ENCODE measurements at places on chromosomes 4 and X. TPM values are rescaled to one million over a fixed set of nuclear protein-coding genes. Genes with fewer than 3 reads are reported as not detected.

Gene TMEM47
- not detected for total RNA-seq

DNA sequence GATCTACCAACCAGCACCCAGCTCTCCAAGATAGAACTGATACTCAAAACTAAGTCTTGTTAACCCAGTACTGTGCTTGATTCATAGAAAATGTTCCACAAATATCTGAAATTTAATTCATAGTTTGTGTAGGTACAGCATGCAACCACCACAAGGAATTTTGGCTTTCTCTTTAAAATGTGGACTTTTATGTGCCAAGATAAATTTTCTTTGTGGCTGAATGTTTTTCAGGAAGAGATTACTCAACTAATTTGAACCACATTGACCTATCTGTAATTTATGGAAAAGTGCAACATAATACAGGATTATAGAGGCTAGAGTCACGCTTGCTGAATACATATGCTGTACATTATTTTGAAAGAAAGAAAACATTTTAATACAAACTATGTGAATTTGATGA lies 730.8 kb downstream of the IL1RAPL1 start:
- H3K4me3 ChIP-seq: no peak overlapping the region
- H3K27ac ChIP-seq: no peak overlapping the region
- no peaks in the 10 kb centered on the region for H3K4me1 ChIP-seq

GRCh38 chrX:135411893-135412292 lies 9.9 kb upstream of the SMIM10L2A start:
- H3K4me1 ChIP-seq: no peaks in the 10 kb centered on the region
- no peak overlapping the region for H3K4me3 ChIP-seq
- no peaks in the 10 kb centered on the region for H3K36me3 ChIP-seq
- no peak for DNase-seq
- no peak overlapping the region for H3K27ac ChIP-seq

GRCh38 chrX:78129714-78130113 lies 9.7 kb downstream of the TAF9B start:
- no peaks in the 10 kb centered on the region for H3K27me3 ChIP-seq
- H3K27ac ChIP-seq: no peak overlapping the region
- no peaks in the 10 kb centered on the region for H3K4me1 ChIP-seq
- H3K4me3 ChIP-seq: no peak overlapping the region
- no peak for DNase-seq
- peaks cover 14% of the 10 kb centered on the region for H3K36me3 ChIP-seq

- no peaks in the 10 kb centered on the region for H3K36me3 ChIP-seq
- no peak overlapping the region for H3K27ac ChIP-seq
- DNase-seq: peak; percentile 3
- H3K4me1 ChIP-seq: no peaks in the 10 kb centered on the region
Measured at GRCh38 chr4:145719752-145720624, 40.0 kb downstream of the C4orf51 start.

Gene CCDC160
- not detected for total RNA-seq

DNA sequence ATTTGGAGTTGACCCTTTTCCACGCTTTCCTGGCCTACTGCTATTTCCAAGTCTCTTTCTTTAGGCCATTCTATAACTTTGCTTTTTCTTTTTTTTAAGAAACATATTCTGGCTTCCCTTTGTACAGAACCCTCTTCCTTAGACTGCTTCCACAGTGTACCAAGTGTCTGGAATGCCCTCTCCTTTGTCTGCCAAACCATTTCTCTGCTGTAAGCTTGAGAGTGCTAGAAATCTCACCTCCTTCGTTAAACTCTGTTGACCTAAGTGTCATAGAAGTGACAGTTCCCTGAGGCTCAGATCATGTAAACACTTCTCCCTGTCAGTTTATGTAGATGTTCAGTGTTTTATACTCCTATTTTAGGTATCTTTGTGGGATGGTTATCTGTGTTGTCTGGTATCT lies 108.4 kb downstream of the EDA start:
- no peak for DNase-seq
- H3K27ac ChIP-seq: no peak overlapping the region
- H3K4me1 ChIP-seq: no peaks in the 10 kb centered on the region
- no peak overlapping the region for H3K4me3 ChIP-seq
- H3K36me3 ChIP-seq: no peaks in the 10 kb centered on the region

Gene MMRN1
- total RNA-seq: not detected

DNA sequence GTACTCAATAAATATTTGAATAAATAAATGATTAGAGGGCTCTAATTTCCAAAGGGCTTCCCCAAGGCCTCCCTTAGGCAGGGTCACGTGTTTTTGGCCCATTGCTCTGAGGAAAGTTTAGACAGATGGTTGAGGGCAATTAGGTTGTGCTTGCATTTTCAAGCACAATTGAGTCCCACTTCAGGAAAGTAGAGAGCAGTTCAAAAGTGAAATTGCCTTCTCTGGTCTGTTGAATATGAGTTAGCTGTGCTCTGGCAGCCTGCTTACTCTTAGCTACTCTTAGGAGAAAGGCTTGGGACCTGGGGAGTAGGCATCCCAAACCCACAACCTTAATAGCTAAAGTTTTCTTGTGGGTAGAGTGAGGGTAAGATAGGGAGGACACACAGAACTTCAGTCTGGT lies 9.0 kb upstream of the DRP2 start:
- no peaks in the 10 kb centered on the region for H3K36me3 ChIP-seq
- no peaks in the 10 kb centered on the region for H3K27me3 ChIP-seq
- no peak for DNase-seq
- no peak overlapping the region for H3K4me3 ChIP-seq

Gene ADH1C
- not detected for total RNA-seq

DNA sequence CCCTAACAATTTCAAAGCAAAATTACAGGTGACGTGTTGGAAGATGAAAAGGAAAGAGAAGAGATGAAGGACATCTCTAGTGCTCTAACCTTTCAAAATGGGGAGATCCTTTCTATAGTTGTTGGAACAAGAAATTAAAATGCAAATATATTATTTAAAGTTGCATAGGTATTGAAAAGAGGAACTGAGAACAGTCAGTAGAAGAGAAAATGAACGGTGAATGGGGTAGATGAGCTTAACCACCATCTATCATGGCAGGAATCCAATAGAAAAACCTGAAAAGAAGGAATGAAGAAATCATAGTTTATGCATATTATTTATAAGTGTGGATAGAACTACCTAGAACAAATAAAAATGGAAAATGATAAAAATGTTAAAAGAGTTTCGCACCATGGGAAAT lies 42.0 kb downstream of the ANXA5 start:
- H3K27me3 ChIP-seq: no peaks in the 10 kb centered on the region
- no peak for DNase-seq
- H3K4me3 ChIP-seq: no peak overlapping the region

DNA sequence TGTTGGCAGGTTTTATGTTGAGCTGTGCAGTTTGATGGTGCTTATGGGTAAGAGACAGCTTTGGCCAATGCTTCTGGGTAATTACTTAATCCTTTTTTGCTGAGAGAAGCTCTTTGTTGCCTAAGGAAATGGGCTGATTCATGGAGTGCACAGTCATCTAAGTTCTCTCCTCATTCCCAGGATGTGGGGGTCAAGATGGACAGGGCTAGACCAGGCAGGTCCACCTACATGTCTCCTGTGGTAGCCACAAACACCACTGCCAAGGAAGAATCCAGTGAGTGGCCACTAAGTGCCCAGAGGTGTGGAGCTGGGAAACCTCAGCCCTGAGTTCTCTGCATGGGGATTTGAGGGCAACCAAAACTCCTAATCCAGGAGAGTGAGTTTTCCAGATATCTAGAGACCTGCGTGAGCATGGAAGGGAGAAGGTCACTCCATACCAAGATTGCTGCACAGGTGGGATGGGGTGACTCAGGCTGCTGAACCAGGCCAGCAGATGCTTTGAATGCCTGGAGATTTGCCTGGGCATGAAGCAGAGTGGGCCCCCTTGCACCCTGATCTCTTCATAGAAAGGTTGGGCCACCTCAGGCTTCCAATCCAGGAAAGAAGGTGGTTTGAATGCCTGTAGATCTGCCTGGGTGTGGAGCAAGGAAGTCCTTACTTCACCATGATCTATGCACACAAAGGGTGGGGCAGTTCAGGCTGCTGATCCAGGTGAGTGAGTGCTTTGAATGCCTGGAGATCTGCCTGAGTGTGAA lies 234.8 kb upstream of the GNPDA2 start:
- H3K27me3 ChIP-seq: no peaks in the 10 kb centered on the region
- H3K36me3 ChIP-seq: no peaks in the 10 kb centered on the region
- H3K4me3 ChIP-seq: no peak overlapping the region
- DNase-seq: no peak
- H3K27ac ChIP-seq: no peak overlapping the region

GRCh38 chr4:147789596-147789995 lies 57.7 kb downstream of the ARHGAP10 start:
- H3K36me3 ChIP-seq: no peaks in the 10 kb centered on the region
- H3K27ac ChIP-seq: no peak overlapping the region
- no peak for DNase-seq
- no peaks in the 10 kb centered on the region for H3K27me3 ChIP-seq

DNA sequence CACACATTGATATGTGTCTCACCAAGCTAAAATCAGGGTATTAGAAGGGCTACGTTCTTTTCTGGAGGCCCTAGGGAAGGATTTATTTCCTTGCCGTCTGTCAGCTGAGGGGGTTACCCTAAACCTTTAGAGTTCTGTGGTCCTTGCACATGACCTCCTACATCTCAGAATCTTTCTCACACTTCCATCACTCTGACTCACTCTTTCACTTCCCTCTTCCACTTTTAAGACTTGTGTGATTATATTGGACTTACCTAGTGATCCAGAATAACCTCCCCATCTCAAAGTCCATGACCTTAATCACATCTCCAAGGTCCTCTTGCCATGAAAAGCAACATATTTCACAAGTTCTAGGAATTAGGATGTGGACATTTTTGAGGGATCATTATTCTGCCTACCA lies 53.6 kb upstream of the FUNDC1 start:
- no peak overlapping the region for H3K4me3 ChIP-seq
- no peak for DNase-seq
- H3K27ac ChIP-seq: no peak overlapping the region
- no peaks in the 10 kb centered on the region for H3K4me1 ChIP-seq

GRCh38 chr4:138063581-138063980 lies 178.6 kb downstream of the SLC7A11 start:
- no peak overlapping the region for H3K4me3 ChIP-seq
- H3K4me1 ChIP-seq: no peaks in the 10 kb centered on the region
- no peak overlapping the region for H3K27ac ChIP-seq
- no peaks in the 10 kb centered on the region for H3K36me3 ChIP-seq

GRCh38 chr4:16000708-16001483 lies 37.9 kb upstream of the FGFBP2 start:
- no peak overlapping the region for H3K4me3 ChIP-seq
- no peaks in the 10 kb centered on the region for H3K4me1 ChIP-seq
- no peaks in the 10 kb centered on the region for H3K36me3 ChIP-seq
- H3K27ac ChIP-seq: no peak overlapping the region
- H3K27me3 ChIP-seq: peaks cover 6% of the 10 kb centered on the region

DNA sequence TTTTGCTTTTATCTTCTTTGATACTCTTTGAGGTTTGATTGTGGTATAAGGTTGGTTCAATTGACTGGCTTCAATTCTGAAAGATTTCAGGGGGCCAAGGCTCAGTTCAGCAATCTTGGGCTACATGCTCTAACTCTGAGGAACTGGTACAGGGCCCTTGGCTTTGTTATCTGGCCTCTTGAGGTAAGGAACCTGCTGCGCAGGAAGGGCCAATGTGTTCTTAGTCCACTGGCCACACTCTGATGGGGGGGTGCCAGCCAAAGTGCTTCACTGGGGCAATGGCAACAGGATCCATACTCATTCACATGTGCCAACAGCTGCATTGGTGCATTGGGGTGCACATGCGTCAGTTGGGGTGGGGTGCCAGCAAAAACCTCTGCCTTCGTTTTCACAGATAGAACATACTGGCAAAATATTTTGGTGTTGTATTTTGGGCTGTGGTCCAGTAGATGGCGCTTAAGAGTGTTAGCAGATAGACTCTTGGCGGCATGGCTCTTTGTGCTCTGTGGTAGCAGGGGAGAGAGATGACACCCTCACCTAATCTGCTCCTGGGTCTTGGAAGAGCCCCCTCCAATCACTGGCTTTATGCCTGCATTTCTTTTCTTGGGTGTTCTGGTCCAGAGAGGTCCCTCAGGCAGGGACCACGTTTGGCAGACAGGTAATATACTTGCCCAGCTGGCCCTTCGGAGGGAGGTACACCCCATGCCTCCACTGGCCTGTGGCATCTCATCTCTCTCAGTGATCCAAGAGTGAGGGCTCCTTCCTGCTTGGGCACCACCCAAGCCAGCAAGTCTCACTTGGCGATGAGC lies 42.9 kb downstream of the NDST3 start:
- H3K27ac ChIP-seq: no peak overlapping the region
- no peaks in the 10 kb centered on the region for H3K27me3 ChIP-seq
- H3K4me1 ChIP-seq: no peaks in the 10 kb centered on the region
- H3K4me3 ChIP-seq: no peak overlapping the region

Gene PGAM4
- total RNA-seq: 0.85 TPM

- no peak overlapping the region for H3K4me3 ChIP-seq
- no peak for DNase-seq
- no peaks in the 10 kb centered on the region for H3K27me3 ChIP-seq
- H3K36me3 ChIP-seq: no peaks in the 10 kb centered on the region
- H3K27ac ChIP-seq: no peak overlapping the region
Measured at GRCh38 chrX:111671668-111672067, 9.3 kb upstream of the ALG13 start.

Gene PSAPL1
- not detected for total RNA-seq

DNA sequence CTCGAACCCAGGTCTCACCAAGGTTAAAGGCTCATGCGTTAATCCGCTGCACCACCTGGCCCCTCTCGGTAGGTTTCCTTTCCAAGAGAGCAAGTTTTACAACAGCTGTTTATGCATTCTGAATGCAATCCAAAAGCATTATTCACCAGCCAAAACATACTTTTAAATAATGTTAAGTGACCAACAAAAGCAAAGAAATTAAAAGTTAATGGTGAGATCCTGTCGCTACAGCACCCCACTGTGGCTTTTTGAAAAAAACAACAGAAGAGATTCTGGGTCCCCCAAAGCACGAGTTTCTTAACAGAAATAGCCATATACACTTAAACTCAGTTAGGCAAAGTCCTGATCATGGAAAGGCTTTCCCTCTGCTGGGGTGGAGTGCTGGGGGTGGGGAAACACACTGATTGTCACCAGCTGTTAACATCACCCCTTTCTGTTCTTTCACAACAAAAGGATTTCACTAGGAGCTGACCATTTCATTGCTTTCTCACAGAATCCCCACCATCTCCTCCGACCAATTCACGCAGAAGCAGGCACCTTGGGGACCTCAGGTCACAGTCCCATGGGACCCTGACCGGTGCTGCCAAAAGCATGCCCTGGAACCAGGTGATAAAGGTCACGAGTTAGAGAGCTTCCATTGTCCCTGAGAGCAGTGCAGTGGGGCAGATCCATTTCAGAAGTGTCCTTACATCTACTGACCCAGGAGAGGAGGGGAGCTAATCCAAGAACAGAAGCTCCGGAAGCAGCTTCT lies 51.2 kb downstream of the ZNF827 start:
- H3K4me1 ChIP-seq: no peaks in the 10 kb centered on the region
- no peak overlapping the region for H3K4me3 ChIP-seq
- DNase-seq: no peak
- no peaks in the 10 kb centered on the region for H3K36me3 ChIP-seq
- no peaks in the 10 kb centered on the region for H3K27me3 ChIP-seq

Gene IL2
- 173 TPM for total RNA-seq
